CD4-positive, alpha-beta T cell treated with Interleukin-2 at 100 ng/mL for 4 hours (primary cell): ENCODE measurements at places on chromosomes 4 and X.

DNA sequence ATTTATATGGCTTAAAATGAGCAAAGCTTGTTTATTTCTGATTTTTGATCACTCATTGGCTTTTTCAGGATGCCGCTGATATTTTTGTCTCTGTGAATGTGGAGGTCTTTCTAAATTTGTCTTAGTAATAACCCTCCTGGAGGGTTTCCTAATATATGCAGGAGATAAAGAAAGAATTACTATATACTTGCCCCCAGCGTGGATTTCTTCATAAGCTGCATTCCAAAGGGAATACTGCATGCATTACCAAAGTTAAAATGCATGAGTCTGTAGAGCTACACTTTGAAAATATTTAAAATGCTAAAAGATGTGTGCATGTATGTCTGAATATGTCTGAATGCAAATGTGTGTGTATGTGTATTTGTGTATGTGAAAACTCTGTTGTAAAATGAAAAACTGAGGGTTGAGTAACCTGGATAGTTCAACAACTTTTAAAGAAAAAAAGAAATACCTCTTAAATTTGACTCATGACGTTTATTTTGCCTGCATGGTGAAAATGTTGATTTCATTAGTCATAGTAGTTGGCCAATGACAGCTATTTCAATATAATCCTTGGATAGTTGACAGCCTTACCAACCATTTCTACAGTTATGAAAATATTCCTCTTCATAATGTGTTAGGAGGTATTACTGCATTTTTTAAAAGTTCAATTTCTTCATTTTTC, 113.2 kb upstream of the ZNF827 start:
- DNase-seq = no peak

- DNase-seq = no peak
Measured at GRCh38 chr4:8123389-8123788, 35.2 kb downstream of the ABLIM2 start.

DNA sequence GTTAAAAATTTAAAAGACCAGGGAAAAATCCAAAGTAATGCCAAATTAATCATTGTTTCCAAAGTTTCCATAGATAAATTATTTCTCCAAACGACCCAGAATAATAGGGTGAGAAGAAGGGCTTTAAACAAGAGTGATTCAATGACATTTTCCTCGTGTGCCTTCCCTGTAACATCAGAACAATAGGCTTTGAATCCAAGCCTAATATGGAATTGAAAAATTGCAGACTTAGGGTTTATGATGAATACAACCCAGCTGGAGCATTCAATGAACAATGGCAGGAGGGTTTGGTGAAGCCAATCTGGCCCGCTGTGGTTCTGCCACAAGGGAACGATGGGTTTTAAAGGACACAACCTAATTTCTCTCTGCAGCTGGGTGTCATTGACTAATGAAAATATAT, 94.2 kb downstream of the CBLL2 start:
- no peak for DNase-seq

DNA sequence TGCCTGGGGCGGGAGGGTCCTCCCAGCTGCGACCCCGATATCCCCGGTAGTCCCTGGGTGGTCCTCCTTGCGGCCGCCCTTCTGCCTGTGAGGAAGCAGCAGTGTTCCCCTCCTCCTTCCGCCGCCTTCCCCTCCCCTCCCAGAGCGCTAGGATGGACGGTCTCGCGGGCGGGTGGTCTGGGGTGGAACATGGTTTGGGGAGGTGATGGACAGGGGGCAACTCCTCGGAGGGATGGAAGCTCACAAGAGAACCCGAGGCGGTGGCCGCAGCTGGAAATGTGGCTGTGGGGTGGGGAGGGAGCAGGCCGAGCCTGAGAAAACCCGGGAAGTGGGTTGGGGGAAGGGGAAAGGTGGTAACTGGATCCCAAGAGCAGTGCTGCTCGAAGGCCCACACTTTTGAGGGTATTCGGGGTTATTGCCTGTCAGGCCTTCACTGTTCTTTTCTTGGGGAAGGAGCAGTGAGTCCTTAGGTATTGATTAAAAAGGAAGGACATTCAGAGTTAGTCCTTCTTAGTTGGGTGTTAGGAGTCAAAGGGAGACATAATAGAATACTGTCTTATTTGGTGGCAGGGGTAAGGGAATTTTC, 581 bp downstream of the UBE2K start:
- no peak for DNase-seq

GRCh38 chrX:113868177-113868576, 715.7 kb upstream of the HTR2C start:
- no peak for DNase-seq
